ENCODE measurements at places on chromosomes 2 and 18. TPM values are rescaled to one million over a fixed set of nuclear protein-coding genes. Genes with fewer than 3 reads are reported as not detected.

LDLRAD4 gene
- 104 TPM for total RNA-seq

TDRD15 gene
- 5.3 TPM for total RNA-seq

FOXI3 gene
- total RNA-seq: 1.7 TPM

KCNG2 gene
- total RNA-seq: 2.6 TPM

CDK5R2 gene
- not detected for total RNA-seq

GCKR gene
- not detected for total RNA-seq

GCG gene
- total RNA-seq: 2.4 TPM

TRIP12 gene
- 206 TPM for total RNA-seq

EPB41L5 gene
- 81.4 TPM for total RNA-seq

CRYBA2 gene
- not detected for total RNA-seq

CRYGC gene
- total RNA-seq: not detected

RAB31 gene
- total RNA-seq: 41.7 TPM

NLRC4 gene
- 4.3 TPM for total RNA-seq

DPP10 gene
- 34.2 TPM for total RNA-seq

PLGLB2 gene
- 3.4 TPM for total RNA-seq

MAP2 gene
- 14.4 TPM for total RNA-seq

MATN3 gene
- 4.1 TPM for total RNA-seq

UGT1A5 gene
- not detected for total RNA-seq

MDH1 gene
- 82.3 TPM for total RNA-seq

ZNF512 gene
- total RNA-seq: 27.7 TPM

IGFBP5 gene
- 152 TPM for total RNA-seq

SAG gene
- 14.7 TPM for total RNA-seq

SERPINB13 gene
- 8.7 TPM for total RNA-seq

VSNL1 gene
- total RNA-seq: 7.7 TPM

ASB18 gene
- total RNA-seq: 2.2 TPM

IRS1 gene
- total RNA-seq: 15.2 TPM

NDUFV2 gene
- total RNA-seq: 50.8 TPM

Measured in umbilical cord (tissue), 2 donors.